ENCODE measurements at places on chromosomes 13 and 19. TPM values are rescaled to one million over a fixed set of nuclear protein-coding genes. Genes with fewer than 3 reads are reported as not detected.

- DNase-seq = no peak
Observed at GRCh38 chr19:12946731-12947496, 1.3 kb downstream of the RAD23A start.

DNA sequence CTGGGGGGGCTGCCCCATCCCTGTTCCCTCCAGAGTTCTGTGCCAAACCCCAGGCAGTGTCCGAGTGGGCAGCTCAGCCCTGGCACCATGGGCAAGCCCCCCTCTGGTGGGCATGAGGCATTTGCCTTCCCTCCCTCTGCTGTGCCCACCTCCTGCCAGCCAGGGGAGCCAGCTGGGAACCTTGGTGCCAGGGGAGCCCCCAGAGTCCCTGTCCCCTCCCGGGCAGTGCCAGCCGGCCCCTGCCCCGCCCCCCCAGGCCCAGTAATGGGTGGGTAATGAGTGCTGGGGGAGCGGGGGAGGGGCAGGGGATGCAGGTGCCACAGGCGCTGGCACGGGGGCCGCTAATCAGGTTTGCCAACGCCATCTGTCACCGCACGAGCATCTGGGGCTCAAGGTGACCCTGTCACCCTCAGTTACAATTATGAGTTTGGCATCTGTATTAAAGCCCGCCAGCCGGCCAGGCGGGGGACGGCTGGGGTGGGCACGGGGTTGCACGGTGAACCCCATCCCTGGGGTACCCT is 5.9 kb downstream of the DAND5 start:
- no peak for DNase-seq

GRCh38 chr13:25447396-25447795 is 75.6 kb downstream of the ATP8A2 start:
- DNase-seq = no peak

DNA sequence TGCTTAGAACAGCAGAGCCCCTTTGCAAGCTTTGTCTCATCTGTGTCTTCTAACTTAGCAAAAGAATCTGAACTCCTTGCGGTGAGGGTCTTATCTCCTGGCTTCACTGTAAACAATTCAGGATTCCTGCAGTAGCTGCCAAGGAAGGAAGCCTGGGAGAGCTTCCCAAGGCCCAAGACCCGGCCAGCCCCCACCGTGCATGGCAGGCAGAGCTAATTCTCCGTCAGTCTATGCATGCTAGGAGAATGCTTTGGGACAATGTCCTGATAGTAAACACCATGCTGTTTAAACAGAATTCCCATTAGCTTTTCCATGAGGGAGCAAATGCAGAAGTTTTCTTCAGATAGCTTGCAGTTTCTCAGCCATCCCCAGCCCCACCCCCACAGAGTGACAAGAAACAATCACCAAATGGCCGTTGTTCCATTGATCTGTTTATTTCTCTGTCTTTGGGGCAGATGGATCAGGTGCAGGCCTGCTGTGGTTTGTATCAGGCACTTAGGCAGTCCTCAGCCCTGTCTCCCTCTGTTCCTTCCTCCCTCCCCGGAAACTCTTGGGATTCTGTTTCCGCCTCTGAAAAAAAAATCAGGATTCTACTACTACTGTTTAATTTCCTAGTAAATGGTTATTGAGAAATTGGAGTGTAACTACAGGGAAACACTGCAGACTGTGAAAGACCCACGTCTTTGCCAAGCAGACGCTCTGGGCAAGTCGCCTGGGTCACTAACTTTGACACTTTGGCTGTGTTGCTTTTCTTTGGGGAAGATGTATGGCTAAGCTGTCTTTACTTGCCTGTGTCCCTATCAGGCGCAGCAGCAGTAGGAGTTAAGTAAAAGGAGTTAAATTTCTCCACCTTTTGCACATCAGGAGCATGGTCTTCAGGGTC is 40.7 kb upstream of the SPATA13 start:
- DNase-seq = no peak

GRCh38 chr13:19658831-19659230 is 25.4 kb downstream of the MPHOSPH8 start:
- no peak for DNase-seq

- DNase-seq = no peak
Observed at GRCh38 chr19:533364-534058, 2.0 kb downstream of the CDC34 start.

- no peak for DNase-seq
Observed at GRCh38 chr13:28099396-28100149, 803 bp downstream of the FLT3 start.

GRCh38 chr19:6354098-6354674 is 7.1 kb upstream of the CLPP start:
- no peak for DNase-seq

DNA sequence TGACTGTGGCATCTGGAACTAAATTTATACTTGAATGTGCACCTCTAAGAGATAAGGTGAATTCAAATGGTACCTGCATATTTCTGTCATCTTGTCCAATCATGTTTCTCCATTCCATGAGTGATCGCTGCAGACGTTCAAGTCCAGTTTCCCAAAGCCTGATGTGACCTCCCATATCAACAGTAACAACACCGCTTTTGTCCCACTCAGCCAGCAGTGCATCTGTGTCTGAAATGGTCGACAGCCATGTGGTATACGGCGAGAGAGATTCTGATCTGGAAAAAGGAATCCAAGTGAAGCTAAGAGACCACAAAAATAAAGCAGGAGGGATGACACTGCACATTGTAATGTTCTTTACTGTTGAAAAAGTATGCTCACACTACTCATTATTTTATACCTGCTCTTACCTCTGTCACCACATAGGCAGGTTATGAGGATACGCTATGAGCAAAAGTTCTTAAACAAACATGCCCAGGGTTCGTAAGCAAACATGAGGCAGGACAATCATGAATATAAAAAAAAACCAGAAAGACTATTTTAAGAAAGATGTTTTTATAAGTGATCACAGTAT is 213.6 kb downstream of the RGCC start:
- DNase-seq = no peak

DNA sequence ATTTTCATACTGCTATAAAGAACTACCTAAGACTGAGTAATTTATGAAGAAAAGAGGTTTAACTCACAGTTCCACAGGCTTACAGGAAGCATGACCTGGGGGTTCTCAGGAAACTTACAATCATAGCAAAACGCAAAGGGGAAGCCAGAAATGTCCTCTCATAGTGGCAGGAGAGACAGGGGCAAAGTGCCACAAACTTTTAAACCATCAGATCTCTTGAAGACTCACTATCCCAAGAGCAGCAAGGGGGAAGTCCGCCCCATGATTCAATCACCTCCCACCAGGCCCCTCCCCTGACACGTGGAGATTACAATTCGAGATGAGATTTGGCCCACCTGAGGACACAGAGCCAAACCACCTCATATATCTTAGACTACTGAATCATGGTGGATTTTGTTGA is 198.7 kb downstream of the KCTD12 start:
- no peak for DNase-seq

GRCh38 chr19:18110609-18111232 is 13.1 kb downstream of the MAST3 start:
- no peak for DNase-seq

GRCh38 chr19:13040232-13040947 is 45.1 kb downstream of the NFIX start:
- no peak for DNase-seq

DNA sequence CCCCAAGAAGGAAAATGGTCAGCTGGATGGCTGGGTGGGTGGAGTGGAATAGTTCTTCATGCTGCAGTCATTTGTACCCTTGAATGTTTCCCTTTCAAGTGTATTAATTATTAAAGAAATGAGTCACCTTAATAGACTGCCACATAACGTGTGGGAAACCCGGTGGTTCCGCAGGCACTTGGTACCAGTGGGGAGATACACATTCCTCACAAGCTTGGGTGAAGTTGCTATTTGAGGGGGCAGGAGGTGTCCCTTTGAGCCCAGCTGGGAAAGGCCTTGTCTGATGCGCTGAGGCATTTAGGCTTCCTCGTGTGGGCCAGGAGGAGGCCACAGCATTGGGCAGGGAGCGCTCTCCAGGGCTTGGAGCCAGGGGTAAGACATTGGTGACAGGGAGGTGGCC is 57.7 kb downstream of the ATP8A2 start:
- DNase-seq = no peak

DNA sequence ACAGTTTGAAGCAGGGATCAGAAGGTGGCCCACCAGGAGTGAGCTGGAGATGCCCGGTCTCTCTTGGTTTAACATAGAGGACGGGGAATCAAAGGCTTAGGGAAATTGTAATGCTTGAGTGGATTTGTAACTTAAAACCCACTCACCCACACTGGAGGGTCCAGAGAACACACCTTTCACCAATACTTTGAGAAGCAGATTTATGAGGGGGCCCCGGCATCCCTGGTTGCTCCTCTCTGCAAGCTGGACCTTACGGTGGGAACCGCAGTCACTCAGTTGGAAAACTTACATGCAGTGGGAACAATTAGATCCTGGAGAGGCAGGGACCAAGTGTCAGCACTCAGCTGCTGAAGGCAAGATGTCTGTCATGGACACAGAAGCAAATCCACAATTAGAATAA is 20.5 kb downstream of the PPP5C start:
- no peak for DNase-seq

GRCh38 chr19:43518051-43518450 is 8.9 kb downstream of the ETHE1 start:
- DNase-seq = no peak

GRCh38 chr19:5232798-5233505 is 107.7 kb downstream of the PTPRS start:
- DNase-seq = no peak

- no peak for DNase-seq
Observed at GRCh38 chr19:53847555-53847954, 20.1 kb upstream of the MYADM start.

DNA sequence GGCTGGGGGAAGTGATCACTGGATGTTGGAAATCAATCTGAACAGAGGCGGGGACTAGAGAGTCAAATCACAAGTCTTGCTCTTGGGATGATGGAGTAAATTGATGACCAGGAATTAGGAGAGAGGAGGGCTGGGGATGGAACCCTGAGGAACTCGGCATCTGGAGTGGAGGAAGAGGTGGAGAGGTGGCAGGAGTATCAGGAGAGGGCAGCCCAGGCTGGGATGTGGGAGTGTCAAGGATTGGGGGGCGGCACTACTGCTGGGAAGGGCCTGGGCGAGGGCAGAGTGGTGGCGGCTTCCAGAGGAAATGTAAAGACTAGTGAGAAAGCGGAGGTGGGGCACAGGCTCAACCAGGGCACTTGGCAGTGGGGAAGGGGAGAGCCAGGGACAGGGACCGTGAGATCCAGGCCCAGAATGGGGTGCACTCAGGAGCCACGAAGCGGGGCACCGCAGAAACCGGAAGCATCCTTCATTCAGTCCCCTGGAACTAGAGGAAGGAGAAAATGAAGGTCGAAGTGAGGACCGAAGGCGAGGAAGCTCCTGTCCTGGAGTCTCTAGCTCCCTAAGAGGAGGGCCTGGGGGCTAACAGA is 81.2 kb upstream of the GPR183 start:
- no peak for DNase-seq

GRCh38 chr13:33722216-33722915 is 95.6 kb upstream of the RFC3 start:
- no peak for DNase-seq

DNA sequence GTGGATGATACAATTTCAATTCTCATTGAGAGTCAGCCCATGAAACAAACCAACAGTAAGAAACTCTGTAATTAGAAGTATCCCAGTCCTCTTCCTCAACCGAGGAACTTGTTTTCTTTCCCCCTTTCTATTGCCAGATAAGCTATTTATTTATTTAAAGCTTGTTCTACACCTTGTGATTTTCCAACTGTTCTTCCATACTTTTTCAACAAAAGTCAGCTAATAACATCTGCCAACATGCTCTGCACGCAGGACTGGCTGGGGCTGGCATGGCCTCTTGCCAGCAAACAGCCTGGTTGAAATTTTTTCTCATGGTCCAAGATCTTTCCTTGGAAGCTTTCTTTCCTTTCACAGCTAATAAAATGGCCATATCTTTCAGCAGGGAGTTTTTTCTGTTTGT is 2.9 kb upstream of the IRS2 start:
- no peak for DNase-seq

GRCh38 chr13:48710160-48710559 is 56.4 kb downstream of the CYSLTR2 start:
- DNase-seq = no peak

DNA sequence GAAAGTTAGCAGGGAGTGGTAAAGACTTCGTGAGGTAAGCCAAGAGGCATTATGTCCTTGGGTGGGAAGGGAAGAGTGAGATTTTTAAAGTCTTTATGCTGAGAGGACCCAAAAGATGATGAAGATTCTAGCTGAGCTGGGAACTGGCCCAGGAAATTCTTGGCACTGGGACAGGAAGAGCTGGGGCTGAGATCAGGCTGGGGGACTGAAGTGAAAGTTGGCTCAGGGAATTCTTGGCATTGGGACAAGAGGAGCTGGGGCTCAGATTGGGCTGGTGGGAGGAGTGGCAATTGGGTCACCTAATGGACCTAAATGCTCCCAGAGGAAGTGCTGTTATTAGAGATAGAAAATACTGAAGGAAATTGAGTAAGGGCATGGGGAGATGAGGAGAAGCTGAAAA is 8.8 kb downstream of the SCEL start:
- no peak for DNase-seq

GRCh38 chr13:112324116-112324515 is 52.0 kb upstream of the SPACA7 start:
- DNase-seq = no peak

GRCh38 chr19:41431426-41432386 is 4.5 kb upstream of the B3GNT8 start:
- no peak for DNase-seq

- no peak for DNase-seq
Observed at GRCh38 chr13:33545492-33545891, 259.9 kb upstream of the STARD13 start.

DNA sequence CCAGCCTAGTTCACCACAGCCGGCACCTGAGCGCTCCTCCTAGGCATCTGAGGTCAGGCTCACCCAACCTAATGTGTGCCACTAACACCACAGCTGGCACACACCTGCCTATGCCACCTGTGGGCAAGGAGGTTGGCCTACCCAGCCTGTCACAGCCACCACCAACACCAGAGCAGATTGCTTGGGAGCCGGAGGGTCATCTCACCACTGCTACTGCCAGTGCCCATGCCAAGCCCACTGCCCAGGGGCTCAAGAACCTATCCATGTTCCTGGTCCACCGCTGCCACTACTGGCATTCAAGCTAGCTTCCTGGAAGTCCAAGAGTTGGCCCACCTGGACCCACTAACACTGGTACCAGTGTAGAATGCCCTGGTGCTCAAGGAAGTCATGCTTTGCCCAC is 42.5 kb downstream of the F2RL3 start:
- DNase-seq = no peak

Gene NLRP4
- total RNA-seq = not detected

Gene KLK15
- total RNA-seq = not detected

Gene CCDC70
- total RNA-seq = not detected

Gene LGALS14
- total RNA-seq = not detected

Gene HSPB6
- not detected for total RNA-seq

Gene ZSCAN4
- total RNA-seq = not detected

Gene SIGLEC8
- total RNA-seq = not detected

Gene SHANK1
- not detected for total RNA-seq

Gene ANO8
- 5.1 TPM for total RNA-seq

Gene TARM1
- total RNA-seq = not detected

Gene ZNF541
- 0.44 TPM for total RNA-seq

Gene GGN
- total RNA-seq = 0.15 TPM

Data from CD8-positive, alpha-beta memory T cell (primary cell).